Fibroblast of lung (primary cell): ENCODE measurements at places on chromosomes 11 and 22. TPM values are rescaled to one million over a fixed set of nuclear protein-coding genes. Genes with fewer than 3 reads are reported as not detected.
A peak's percentile ranks its signal among the peaks of the same experiment; 100 is the strongest.

DNA sequence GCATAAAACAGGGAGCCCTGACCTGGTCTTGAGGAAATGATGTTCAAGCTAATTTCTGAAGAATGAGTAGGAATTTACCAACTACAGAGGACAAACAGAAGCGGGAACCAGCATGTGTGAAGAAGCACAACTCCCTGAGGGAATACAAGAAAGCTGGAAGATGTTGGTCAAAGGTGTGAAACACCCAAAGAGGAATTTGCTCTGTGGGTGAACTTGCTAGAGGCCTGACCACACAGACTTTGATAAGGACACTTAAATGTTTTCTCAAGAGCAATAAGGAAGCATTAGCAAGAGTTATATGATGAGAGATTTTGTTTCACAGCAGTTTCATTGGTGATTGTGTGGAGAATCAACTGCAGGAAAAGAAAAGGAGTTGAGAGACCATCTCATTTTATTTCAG, 17.6 kb downstream of the SLC5A12 start:
- H3K36me3 ChIP-seq: no peaks in the 10 kb centered on the region
- DNase-seq: no peak
- H3K4me3 ChIP-seq: no peak overlapping the region
- H3K27me3 ChIP-seq: no peaks in the 10 kb centered on the region

- H3K4me3 ChIP-seq: no peak overlapping the region
- H3K36me3 ChIP-seq: no peaks in the 10 kb centered on the region
- H3K27me3 ChIP-seq: peaks cover 3% of the 10 kb centered on the region
- no peak overlapping the region for H3K27ac ChIP-seq
Observed at GRCh38 chr11:27837895-27838563, 137.8 kb upstream of the BDNF start.

DDTL gene
- 2.1 and 4.1 TPM in 2 replicates for total RNA-seq

DNA sequence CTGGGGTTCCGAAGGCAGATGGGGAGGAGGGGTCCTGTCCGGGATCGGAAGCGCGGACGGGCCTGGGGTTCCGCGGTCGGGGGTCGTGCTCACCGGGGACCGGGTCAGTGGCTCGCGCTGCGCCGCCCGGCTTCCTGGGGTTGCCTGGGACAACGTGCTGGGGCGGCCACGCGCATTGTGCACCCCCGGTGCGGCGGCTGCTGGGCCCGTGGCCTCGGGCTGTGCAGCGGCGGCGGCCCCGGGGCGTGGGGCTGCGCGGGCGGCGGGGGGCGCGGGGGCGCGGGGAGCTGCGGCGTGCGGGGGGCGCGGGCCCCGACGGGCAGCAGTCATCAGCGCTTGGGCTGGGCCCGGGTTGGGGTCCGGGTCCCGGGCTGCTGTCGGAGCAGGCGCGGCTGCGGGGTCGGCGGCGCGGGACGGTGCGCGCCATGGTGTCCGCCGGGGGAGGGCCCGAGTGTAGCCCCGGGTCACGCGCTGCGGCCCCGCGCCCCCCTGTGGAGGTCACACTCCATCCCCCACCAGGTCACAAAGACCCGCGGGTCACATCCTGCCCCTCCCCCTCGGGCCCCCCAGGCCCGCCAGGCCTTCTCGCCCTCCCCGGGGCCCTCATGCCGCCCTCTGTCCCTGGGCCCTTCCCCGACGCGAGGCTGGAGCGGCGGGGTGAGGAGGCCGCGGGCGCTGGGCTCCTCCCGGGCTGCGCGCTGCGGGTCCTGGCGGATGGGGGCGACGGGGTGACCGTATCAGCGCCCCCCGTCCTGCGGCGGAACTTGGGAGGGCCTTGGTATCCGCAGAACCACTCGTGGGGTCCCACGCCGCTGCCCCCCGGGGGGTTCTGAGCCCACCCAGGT, at the start of gene TTLL8:
Gene TTLL8, minus strand, starts transcription at position 238 of the 845 bp plus-strand sequence.
- no peaks in the 10 kb centered on the region for H3K36me3 ChIP-seq
- H3K4me3 ChIP-seq: no peak within 1 kb of the TSS
- no peak for DNase-seq
- H3K27me3 ChIP-seq: no peaks in the 10 kb centered on the region
- H3K4me1 ChIP-seq: no peaks in the 10 kb centered on the region
- no peak within 1 kb of the TSS for H3K27ac ChIP-seq

GRCh38 chr22:36564422-36565158, 35.6 kb upstream of the EIF3D start:
- no peaks in the 10 kb centered on the region for H3K4me1 ChIP-seq
- no peak overlapping the region for H3K4me3 ChIP-seq
- H3K27me3 ChIP-seq: no peaks in the 10 kb centered on the region
- H3K36me3 ChIP-seq: no peaks in the 10 kb centered on the region

DNA sequence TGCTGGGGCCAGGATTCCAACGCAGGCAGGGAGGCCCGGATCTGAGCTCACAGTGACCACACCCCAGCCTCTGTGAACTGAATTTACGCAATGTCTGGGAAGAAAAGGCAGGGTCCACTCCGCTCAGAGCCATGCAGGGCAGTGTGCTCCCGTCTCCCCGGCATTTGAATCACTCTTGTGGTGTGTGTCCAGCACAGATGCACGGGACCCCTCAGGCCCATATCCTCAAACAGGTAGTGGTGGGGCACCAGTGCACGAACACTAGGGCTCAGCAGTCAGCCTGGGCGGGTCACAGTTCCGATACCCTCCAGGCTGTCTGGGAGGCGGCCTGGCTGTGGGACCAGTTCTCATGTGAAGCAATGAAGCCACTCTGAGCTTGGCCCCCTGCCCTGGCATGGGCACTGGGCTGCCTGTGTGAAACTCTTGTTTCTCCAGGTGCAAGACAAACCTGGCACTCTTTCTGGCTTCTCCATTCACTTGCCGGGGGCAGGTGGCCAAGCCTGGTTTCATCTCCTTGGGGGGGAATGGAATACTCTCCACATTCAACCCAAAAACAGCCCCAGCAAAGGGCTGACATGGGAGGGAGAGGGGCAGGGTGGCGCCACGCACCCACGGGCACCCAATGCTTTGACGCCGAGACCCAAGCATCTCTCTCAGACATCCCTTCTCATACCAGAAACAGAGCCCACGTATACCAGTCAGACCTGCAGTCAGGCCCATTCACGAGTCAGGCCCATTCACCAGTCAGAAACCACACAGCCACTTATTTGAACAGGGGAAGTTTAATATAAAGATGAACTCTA, 14.3 kb downstream of the DHCR7 start:
- peaks cover 14% of the 10 kb centered on the region for H3K36me3 ChIP-seq
- peaks cover 3% of the 10 kb centered on the region for H3K27me3 ChIP-seq
- no peaks in the 10 kb centered on the region for H3K4me1 ChIP-seq
- DNase-seq: peak; percentile 58

- H3K4me3 ChIP-seq: no peak overlapping the region
- no peaks in the 10 kb centered on the region for H3K27me3 ChIP-seq
- DNase-seq: peak; percentile 48
- H3K36me3 ChIP-seq: no peaks in the 10 kb centered on the region
Observed at GRCh38 chr11:110479108-110480101, 49.7 kb downstream of the FDX1 start.

DNA sequence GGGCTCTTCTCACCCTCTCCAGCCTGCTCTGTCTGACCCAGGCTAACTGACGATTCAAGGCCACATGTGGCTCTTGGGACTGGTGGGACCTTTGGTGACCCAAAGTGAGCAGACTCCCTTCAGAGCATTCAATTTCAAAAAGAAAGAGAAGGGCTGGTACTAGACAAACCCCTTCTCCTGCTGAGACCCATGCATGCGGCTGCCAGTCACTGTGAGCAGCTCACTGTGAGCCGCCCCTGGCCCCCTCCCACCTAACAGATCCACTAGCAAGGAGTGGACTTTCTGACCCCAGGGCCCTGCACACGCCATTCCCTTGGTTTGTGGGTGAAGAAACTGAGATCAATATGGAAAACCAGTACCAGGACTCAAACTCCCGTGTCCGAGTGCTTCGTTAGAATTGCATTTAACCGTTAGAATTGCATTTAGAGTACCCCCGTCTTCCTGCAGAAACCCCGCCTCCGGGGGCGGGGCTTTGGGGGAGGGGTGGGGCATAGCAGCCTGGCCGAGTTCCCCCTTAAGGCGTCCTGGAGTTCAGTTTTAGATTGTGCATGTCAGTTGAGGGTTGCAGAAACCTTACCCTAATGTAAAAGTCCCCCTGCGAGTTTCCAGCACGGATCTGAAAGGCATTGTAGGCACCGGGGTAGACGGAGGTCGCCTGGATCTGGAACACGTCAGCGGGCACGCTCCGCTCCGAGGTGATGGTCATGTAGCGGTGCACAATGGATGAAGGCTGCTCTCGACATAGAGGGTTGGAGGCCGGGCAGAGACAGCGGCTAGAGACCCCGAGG, 5.1 kb downstream of the EFEMP2 start:
- H3K27me3 ChIP-seq: no peaks in the 10 kb centered on the region
- peaks cover 55% of the 10 kb centered on the region for H3K36me3 ChIP-seq
- DNase-seq: no peak
- H3K27ac ChIP-seq: no peak overlapping the region

DNA sequence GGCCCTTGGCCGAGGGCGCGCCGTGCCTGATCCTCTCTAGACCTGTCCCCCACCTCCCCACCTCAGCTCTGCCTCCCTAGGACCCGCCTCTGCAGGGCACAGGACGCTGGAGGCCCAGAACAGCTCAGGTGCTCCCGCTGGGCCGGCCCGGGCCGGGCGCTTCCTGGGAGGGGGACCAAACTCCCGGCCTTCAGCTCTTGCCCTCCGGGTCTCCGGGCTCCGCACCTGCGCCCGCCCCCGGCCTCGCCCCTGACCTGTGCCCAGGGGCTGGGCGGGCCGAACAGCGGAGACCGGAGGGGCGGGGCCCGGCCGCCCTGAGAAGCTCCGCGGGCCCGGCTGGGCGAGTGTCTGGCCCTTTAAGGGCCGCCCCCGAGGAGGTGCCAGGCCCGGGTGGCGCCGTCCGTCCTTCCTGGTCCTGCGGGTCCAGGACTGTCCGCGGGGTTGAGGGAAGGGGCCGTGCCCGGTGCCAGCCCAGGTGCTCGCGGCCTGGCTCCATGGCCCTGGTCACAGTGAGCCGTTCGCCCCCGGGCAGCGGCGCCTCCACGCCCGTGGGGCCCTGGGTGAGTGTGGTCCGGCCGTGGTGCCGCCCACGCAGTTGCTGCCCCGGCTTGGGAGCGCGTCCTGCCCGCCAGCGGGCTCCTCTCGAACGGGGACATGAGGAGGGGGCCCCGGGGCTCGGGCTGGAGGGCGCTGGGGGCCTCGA, at the start of gene SSH3:
Gene SSH3, plus strand, starts transcription at position 399 of the 703 bp plus-strand sequence. Its CDS starts 96 bp downstream, at position 495.
- peaks cover 11% of the 10 kb centered on the region for H3K36me3 ChIP-seq
- no peaks in the 10 kb centered on the region for H3K27me3 ChIP-seq
- H3K4me3 ChIP-seq: peak within 1 kb of the TSS; percentile 83
- no peak within 1 kb of the TSS for H3K27ac ChIP-seq
- peaks cover 9% of the 10 kb centered on the region for H3K4me1 ChIP-seq
- peak; percentile 58 for DNase-seq
